Fibroblast of the aortic adventitia (primary cell): ENCODE measurements at places on chromosomes 12 and 14.

- DNase-seq: no peak
Observed at GRCh38 chr12:56720731-56721151, 4.4 kb downstream of the NACA start.

DNA sequence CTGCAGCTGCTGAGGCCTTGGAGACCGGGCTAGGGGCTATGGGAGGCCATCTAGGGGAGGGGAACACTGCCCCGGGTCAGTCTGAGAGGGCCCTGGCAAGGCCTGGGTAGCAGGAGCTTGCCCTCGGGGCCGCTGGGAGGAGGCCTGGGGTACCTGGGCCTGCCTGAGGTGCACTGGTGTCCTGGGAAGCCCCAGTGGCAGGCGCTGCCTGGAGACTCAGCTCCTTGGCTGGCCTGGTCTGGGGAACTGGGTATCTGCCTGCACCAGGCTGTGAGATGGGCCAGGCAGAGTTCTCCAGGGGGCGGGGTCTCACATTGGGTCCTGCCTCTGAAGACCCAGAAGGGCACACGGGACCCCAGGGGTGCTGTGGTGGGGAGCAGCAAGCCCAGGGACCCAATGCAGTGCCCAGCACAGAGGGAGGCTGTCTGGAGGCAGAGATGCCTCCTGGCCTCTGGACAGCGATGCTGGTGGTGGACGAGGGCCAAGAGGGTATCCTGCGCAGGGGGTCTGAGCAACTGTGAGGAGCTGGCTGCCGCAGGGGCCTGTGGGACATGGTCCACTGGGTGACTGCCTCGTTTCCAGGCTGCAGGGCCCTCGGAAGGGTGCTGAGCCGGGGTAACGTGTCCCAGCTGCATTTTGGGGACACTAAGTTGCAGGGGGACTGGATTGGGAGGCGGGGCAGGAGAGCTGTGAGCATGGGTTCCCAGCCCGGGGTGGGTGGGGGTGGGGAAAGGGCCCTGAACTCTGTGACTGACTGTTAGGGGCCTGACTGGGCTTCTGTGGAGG lies 7.4 kb upstream of the MTA1 start:
- no peak for DNase-seq

- peak; percentile 89 for DNase-seq
Observed at GRCh38 chr12:67797185-67797741, 148.7 kb downstream of the DYRK2 start.

GRCh38 chr12:132689227-132689626 lies 1.8 kb downstream of the PXMP2 start:
- no peak for DNase-seq

DNA sequence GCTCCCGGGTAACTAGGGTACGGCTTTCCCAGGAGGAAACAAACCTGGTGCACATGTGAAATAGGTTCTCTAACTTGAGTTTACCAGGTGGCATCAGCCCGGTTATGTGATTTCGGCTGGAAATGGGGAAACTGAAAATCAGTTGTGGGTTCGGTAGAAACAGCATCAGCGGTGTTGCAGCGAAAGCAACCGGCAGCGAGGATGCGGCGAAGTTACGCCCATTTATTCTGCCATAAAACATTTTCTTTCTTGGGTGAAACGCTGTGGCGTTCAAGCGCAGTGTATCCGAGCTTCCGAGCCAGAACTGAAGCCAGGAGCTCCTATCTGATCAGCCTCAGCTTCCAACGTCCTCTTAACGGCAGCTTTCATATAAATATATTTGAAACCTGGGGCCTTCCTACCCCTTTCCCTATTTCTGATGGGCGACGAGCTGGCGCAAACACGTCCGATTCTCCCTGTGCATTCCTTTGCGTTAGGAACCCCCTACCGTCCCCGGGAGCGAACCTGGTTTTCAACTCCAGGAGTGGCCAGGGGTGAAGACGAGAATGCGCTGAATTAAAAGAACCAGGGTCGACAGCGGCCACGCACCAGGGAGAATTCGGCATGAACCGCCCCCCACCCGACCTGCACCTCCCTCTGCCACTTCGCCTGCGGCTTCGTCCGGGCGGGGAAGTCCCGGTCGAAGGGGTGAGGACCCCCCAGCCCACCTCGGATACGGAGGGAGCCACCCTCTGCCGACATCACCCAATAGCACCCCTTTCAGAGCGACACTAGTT lies 1.6 kb downstream of the DPF3 start:
- peak; percentile 55 for DNase-seq

DNA sequence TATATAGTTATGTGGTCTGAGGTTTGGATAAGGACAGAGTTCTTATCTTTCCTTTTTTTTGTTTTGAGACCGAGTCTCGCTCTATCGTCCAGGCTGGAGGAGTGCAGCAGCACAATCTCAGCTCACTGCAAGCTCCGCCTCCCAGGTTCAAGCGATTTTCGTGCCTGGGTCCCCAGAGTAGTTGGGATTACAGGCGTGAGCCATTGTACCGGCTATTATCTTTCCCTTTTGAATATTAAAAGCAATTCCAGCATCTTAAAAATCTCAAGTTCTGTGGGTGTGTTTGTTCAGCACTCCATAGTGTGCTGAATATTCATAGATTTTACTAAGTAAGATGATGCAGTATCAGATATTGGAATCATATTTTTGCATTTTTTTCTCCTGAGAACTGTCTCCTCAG lies 404.4 kb upstream of the RGS6 start:
- peak; percentile 45 for DNase-seq

GRCh38 chr12:110565894-110566871 lies 16.9 kb downstream of the PPTC7 start:
- DNase-seq: no peak

DNA sequence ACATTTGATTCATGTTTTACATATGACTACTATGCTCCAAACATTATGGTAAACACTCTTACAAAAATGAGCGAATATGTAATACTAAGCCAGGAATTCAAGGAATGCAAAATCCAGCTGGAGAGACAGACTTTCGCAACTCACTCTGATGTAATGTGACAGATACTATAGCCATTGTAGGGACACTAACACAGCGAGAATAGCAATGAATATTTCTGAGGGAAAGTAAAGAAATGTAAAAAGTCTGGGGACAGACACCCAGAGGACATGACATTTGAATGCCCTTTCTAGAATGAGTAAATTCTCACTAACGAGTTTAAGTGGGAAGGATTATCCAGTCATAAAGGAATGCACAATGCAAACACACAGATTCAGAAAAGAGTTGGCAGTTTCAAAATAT lies 121.9 kb downstream of the PIK3C2G start:
- peak; percentile 94 for DNase-seq

- DNase-seq: no peak
Observed at GRCh38 chr14:67253076-67253635, 11.9 kb downstream of the PALS1 start.

- no peak for DNase-seq
Observed at GRCh38 chr14:52002542-52002941, 13.2 kb downstream of the RTRAF start.

- no peak for DNase-seq
Observed at GRCh38 chr12:97160277-97160676, 253.2 kb downstream of the NEDD1 start.
